ENCODE measurements at places on chromosomes 3 and 15. TPM values are rescaled to one million over a fixed set of nuclear protein-coding genes. Genes with fewer than 3 reads are reported as not detected.

Gene ARGFX
- not detected for total RNA-seq

Gene TRAK1
- 70.3 TPM for total RNA-seq

Gene FEZF2
- total RNA-seq, result not detected

Gene ZIC1
- not detected for total RNA-seq

Gene XCR1
- total RNA-seq, result 0.17 TPM

All from colonic mucosa (tissue), 4 donors.